ENCODE measurements at places on chromosomes 2 and 18.

- DNase-seq, result no peak
These were observed 112.6 kb downstream of the DDX1 start for GRCh38 chr2:15704086-15704787.

DNA sequence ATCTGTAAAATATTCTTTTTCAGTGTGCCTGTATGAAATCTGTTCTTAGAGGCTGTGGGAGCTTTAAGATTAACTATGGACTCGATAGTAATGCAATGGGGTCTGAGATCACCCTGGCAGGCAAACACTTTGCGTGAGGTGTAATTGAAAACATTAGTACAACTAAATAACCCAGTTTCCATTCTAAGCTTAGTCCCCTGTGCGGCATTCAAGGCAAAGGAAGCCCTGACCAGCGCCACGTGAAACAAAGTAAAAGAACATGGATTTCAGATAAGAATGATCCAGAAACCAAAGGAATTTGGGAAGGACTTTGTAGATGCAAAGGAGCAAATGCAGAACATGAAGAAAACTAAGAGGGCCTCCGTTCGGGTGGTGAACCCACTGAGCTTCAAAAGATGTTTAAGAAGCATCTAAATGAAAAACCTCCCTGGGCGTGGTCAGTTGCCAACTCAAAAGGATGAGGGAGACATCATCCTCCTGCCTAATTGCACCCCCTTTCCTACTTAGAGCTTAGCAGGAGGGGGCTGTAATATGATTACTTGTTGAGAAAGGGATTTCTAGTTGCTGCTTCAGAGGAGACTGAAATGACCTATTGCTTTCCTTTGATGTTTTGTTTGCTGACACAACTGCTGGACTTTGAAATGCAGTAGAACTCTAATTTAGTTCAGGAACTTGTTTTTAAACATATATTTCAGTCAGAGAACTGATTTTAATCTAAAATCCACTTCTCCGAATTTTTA, 7.9 kb upstream of the CETN1 start:
- no peak for DNase-seq

DNA sequence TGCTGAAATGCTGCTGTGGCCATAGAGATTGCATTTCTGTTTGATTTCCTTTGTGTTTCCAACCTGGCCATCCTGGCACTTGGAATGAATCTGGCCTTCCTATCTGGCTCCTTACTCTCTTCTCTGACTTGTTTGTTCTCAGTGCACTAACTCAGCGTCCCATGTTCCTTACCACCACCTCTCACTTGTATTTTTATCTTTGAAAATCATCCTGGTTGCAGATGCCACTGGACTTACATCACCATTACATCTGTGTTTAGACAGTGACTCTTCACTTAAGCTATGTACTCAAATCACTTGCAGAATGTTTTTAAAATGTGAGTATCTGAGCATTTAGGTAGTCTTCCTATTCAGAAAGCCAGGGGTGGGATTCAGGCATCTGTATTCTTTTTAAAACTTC, 239.5 kb downstream of the WDR7 start:
- no peak for DNase-seq

DNA sequence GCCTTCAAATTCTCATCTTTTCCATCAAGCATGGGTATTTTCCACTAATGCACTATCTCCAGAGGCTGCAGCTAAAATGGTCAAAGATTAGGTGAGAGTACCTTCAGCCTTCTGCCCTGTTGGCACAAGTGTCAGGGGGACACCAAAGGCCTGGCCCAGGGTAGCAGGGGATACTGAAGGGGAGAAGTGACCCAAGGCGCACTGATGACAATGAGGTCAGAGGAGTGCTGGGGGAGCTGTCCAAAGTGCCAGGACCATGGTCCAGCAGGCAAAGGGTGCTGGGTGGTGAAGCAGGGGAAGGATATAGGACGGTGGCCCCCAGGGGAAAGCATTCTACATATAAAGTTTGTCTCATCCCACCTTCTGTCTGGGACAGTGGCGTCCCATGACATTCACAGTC, 303.4 kb downstream of the SMAD2 start:
- DNase-seq, result no peak

Measured in stimulated activated CD4-positive, alpha-beta T cell treated with anti-CD3 and anti-CD28 coated beads, Interleukin-4, amount 100 ng/mL, for 4 hours (primary cell).